Kidney (tissue), 22 donors: ENCODE measurements at places on chromosomes 6 and 20. TPM values are rescaled to one million over a fixed set of nuclear protein-coding genes. Genes with fewer than 3 reads are reported as not detected.
A peak's percentile ranks its signal among the peaks of the same experiment; 100 is the strongest.

The MACROD2 gene
- 10.0 TPM for total RNA-seq

The AIG1 gene
- total RNA-seq = 57.3 TPM

DNA sequence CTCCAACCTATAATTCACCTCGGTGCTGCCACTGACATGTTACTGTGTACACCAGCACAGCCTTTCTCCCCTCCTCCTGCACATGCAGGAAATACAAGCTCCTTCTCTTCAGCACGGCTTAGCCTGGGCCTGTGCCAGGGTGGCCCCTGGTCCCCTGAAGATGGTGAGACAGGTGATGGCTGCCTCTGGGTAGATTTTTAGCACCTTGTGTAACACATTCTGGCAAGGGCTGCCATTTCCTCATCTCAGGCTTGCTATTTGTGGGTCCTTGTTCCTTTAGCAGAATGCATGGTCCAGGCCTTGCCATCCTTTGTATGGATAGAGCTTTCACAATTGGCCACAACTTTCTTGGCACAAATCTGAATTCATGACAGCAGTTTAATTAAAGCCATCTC lies 151.3 kb downstream of the CDC5L start:
- no peak for DNase-seq

The HLA-DOA gene
- total RNA-seq = 21.6 TPM

GRCh38 chr6:150050846-150051245 lies 18.1 kb downstream of the ULBP3 start:
- no peak for DNase-seq

The SLC16A10 gene
- total RNA-seq = 3.7 TPM

GRCh38 chr6:169231790-169232506 lies 21.7 kb downstream of the THBS2 start:
- DNase-seq = no peak

The BEND6 gene
- total RNA-seq = 0.72 TPM

DNA sequence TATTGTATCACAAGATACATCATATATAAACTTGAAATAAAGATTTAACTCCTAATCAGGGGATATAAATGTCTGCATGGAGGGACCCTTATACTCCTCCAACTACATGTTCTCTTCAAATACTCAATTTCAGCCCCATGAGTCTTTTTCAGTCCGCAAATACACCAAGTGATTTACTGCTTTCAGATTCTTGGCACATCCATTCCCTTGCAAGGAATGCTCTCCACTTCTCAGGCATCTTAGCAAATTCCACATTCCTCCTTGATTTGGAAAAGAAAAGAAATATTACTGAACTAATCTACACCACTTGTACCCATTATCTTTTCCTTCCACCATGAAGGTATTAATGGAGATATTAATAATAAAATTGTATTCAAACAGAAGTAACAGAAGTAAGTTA lies 999.4 kb upstream of the GJE1 start:
- DNase-seq = no peak

- no peak for DNase-seq
These were observed 76.4 kb downstream of the BACH2 start for GRCh38 chr6:90220273-90220672.

DNA sequence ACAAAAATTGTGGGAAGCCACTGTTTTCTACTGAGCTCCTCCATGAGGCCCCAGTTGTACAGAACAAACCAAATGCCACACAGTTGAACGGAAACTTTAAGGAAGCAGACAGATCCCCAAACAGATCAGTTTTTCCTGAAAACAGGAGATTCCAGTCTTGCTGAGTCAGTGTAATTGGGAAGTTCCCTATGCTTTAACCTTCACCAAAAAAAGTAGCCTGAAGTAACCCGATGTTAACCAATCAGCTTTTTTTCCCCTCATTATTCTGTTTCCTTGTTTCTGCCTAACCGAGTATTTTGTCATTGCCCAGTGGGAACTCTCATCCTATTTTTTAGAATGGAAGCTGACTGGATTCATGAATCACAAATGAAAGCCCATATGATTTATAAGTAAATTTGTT lies 36.7 kb downstream of the MARCKS start:
- no peak for DNase-seq

The EEF1A2 gene
- 18.1 TPM for total RNA-seq

GRCh38 chr6:15515660-15516375 lies 147.0 kb downstream of the DTNBP1 start:
- no peak for DNase-seq

GRCh38 chr20:63580796-63581461 lies 6.9 kb upstream of the HELZ2 start:
- peak; percentile 63 for DNase-seq

DNA sequence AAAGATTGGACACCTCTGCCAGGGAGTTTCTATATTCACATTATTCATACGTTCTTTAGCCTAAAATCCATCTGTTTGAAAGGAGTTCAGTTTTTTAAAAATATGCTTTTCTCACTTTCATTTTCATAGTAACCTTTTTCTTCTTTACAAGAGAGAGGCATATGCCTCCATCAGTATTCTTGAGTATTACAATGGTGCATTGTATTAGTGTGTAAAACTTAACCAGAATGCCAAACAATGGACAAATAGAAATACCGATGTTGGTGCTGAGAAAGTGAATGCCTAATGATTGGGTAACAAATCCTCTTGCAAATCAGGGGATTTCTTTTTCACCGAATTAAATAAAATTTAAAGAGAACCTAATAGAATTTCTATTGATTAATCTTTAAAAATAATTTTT lies 163.2 kb upstream of the LAMA2 start:
- DNase-seq = no peak

The BMP2 gene
- 8.7 TPM for total RNA-seq

The CCM2L gene
- total RNA-seq = 13.8 TPM

The ZSCAN23 gene
- total RNA-seq = 5.5 TPM

DNA sequence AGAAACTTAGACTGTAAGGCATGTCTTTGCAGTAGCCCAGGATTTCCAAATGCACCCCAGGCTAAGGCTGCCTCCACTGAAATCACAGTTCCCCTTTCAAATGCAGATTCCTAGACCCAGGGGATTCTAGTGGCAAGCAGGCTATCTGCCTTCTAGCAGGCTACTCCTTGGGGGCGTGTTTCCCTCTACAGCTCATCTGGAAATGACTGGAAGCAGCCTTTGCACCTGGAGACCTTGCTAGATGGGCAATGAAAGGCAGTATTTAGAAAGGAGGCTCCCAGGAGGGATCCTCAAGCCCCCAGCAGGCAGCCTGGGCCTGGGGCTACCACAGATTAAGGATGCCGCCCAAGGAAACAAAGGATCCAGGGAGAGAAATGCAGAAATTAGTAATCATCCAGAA lies 26.0 kb upstream of the SYNDIG1 start:
- DNase-seq = no peak

- no peak for DNase-seq
These were observed 35.1 kb upstream of the SMIM8 start for GRCh38 chr6:87287251-87287650.

GRCh38 chr6:84897988-84898594 lies 133.7 kb upstream of the TBX18 start:
- no peak for DNase-seq

The FAM217A gene
- total RNA-seq = not detected

DNA sequence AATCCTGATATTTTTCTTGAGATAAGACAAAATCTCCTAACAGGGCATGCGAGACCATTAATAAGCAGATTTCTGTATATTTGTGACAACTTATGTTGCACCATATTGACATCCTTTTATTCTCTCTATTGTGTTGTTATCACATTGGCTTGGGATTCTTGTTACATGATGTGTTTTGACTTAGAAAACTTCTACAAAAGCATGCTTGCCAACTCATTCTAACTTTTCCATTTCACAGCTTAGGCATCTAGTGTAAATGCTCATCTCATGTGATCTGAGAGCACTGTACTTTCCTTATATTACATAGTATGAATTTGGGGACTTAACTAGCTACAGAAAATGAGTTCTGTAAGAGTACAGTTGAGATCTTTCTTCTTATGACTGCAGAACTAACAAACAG lies 1040.7 kb upstream of the ADGRB3 start:
- no peak for DNase-seq

DNA sequence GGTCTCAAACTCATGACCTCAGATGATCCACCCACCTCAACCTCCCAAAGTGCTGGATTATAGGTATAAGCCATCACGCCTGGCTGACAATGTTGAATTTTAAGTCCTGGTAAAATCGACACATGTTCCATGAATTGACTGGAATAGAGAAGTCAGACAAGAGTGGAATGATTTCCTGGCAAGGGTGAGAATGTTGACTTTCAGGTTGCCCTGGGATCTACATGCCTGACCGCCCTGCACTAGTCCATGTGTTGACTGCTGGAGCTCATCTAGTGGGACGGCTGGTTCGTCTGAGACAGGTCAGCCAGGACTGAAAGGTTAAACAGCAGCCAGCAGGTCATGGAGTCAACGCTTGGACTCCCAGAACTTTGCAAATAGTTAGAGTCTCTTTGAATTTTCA lies 88.8 kb downstream of the SASH1 start:
- DNase-seq = peak; percentile 59
